ENCODE measurements at places on chromosomes 5 and 9.

GRCh38 chr5:95403996-95404395, 12.8 kb downstream of the FAM81B start:
- DNase-seq: no peak

DNA sequence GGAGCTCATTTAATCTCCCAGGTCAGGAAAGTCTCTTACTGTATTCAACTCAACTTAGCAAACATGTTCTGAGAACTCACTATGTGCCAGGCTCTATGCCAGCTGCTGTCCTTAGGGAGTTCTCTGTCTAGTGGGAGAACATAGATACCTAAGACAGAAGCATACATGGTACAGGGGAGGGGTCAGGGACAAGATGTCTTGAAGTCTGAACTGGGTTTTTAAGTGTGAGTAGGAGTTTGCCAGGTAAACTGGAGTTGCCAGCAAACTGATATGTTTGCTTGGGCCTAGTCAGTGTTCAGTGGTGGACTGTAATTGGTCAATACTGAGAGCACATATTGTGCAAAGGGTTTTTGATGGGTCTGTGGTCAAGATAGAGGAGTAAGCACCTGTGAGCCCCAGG, 18.3 kb upstream of the GLE1 start:
- DNase-seq: no peak

- no peak for DNase-seq
Observed at GRCh38 chr5:17817990-17818389, 183.7 kb downstream of the TAF11L14 start.

- no peak for DNase-seq
Observed at GRCh38 chr5:39755986-39756385, 331.2 kb upstream of the DAB2 start.

- DNase-seq: no peak
Observed at GRCh38 chr9:127858041-127858512, 3.6 kb upstream of the ENG start.

DNA sequence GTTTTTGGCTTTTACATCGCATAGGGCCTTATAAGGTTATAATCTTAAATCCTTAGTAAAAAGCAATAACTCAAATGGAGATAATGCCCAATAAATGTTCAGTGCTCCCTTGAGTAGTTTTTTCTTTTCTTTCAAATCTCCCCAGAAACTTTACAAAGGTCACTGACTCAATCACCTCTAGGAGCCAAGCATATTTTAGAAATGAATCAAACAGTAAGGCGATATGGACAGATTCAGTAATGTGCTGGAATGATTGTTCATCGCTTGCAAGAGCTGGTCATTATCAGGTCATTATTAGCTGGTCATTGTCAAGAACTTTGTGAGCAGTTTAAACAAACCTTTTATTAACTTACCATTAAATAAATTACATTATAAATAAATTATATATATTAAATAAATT, 130.4 kb upstream of the SLIT3 start:
- DNase-seq: no peak

- no peak for DNase-seq
Observed at GRCh38 chr9:76943054-76943453, 37.1 kb upstream of the PRUNE2 start.

- DNase-seq: no peak
Observed at GRCh38 chr5:135750506-135750905, 84.0 kb upstream of the SLC25A48 start.

DNA sequence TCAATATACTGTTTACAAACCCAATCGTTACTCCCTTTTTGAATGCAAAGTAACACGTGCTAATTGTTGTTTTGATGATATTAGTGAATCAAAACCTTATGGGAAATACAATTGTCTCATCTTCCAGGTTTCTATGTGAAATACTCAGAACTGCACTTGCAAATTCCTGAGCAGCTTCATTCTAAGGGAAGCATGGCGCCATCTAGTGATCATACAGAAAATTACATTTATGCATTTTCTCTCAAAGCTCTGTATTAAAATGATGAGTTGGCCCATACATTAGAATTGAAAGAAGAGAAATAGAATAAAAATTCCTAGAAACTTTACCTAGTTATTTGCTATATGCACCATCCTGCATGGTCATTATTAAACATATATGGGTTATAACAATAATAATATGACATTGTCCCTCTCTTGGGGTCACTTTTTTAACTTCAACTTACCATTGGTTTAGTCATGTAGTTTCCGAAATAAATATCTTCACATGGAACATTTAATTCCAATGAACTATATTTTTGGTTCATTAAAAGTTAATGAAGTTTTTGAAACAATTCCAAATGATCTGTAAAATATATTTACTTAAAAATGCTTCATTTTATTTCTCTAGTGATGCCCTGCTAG, 220.0 kb downstream of the PDE4D start:
- DNase-seq: no peak

DNA sequence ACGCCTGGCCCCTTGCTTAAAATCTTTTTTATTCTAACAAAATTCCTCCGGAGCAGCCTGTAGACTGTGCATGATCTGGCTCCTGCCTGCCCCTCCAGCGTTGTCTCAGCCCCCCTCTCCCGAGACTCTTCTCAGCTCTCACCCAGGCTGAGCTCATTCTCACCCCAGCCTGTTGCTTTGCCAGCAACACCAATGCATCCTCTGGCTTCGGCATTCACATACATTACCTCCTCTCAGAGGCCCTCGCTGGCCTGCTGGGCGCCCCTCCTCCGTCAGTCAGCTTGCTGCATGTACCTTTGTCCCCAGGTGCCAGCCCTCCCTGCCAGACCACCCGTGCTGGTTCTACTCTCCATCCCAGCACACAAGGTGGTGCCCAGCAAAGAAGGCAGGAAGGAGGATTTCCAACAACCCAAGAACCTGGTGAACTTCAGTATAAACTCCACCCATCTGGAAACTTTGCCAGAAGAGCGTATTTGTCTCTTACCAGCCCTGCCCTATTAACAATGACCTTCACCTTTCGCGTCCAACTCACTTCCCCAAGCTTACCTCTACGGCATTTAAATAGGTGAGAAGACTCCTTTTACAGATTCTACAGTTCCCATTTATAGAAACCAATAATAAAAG, 35.0 kb downstream of the MYO10 start:
- no peak for DNase-seq

- no peak for DNase-seq
Observed at GRCh38 chr9:85981369-85981768, 40.4 kb downstream of the NAA35 start.

DNA sequence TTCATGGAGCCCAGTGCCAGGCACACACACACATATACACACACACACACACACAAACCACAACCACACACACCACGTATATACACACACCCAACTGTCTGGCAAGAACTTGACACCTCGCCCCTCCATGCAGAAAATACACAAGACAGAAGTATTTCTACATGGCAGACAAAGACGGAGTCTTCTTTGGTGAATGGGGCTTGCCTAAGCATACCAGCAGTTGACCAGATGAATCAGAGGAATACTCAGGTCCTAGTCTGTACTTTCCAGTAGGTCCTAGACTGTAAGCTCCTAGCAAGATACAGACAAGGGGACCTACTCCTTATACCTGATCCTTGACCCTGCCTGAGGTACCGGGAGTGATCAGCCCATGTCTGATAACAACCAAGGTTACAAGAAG, 60.1 kb downstream of the SIL1 start:
- DNase-seq: no peak

DNA sequence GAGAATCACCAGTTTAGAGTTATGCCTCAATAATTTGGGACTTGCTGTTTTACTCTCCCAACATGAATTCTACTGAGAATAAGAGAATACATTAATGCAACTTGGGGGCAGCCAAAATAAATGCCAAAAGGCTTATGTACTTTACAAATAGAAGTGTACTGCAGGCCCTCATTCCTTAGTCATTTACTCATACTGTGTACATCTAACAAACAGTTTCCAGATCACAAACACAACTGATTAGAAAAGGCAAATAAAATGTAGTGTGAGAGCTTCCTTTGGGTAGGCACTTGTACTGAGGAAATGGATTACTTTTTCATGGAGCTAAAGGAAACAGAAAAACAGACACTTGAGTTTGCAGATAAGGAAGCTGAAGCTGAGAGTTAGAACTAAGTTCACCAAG, 12.6 kb downstream of the ANKDD1B start:
- DNase-seq: no peak

DNA sequence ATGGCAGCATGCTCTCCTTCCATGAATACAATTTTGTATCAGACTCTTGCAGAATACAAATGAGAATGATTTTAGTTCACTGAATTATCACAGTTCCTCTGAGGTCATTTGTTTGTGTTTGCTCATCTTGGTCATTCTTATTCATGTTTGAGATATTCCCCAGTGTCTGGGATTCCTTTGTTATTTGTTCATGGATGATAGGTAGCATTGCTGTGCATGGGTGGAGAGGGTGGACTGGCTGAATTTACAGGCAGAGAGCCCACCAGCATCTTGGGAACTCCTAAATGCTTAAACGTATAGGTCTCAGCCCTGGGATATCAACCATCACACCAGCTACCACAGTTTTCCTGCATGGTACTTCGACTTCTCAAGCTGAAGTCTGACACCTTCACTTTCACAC, 459.8 kb downstream of the CCDC171 start:
- DNase-seq: no peak

GRCh38 chr9:71608825-71609447, 159.4 kb downstream of the CEMIP2 start:
- DNase-seq: no peak

- DNase-seq: no peak
Observed at GRCh38 chr5:61023131-61023530, 78.1 kb downstream of the NDUFAF2 start.

DNA sequence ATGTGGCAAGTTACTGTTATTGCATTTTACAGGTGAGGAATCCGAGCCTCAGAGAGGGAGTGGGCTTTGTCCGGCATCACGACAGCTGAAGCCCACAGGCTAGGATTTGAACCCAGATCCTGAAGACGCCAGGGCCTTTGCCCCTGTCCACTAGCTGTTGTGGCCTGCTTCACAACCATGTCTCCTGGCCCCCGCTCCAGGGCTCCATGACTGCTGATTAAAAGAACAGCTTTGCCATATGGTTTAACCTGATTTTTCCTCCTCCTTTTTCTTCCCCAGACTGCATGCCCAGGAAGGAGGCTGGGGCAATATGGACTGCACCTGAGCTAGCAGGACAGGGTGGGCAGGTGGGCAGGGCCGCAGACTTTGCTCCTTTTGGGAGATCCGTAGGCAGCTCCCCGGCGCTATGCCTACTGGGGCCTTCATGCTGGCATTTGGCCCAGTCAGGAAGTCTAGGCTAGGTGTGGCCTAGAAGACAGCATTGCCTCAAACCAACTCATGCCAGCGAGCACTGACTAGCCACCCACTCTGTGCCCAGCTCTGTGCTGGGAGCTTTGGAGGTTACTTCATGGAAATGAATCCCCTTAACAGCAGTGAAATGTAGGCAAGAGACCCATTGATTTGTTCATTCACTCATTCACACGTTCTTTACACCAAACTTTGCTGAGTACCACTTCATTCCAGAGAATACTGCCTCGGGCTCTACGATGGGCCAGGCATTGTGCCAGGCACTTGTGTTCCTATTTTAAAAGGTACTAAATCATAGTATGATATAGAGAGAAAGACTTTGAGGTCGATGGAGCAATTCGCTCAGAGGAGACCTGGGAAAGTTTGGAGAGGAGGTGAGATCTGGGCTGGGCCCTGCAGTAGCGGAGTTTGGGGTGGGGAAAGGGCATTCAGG, 94.3 kb upstream of the CPEB4 start:
- DNase-seq: no peak

DNA sequence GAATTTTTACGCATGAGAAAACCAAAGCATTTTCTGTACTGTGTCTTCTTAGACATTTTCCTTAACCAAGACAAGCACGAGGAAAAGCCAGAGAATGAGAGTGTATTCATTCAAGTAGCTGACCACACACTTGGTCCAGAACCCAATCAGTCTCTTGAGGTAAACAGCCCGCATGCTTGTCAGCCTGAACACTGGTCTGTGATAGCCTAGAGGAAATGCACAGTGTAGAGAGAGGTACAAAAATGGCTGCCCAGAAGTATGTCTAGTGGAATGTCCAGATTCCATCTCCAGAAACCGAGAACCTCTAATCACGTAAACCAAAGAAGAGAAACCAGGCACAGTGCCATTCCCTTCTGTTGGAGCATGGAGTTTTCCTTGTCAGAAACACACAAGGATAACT, 80.0 kb upstream of the SNX2 start:
- no peak for DNase-seq

GRCh38 chr5:68460147-68460798, 244.7 kb downstream of the PIK3R1 start:
- DNase-seq: peak; percentile 40

GRCh38 chr9:98732091-98732490, 23.4 kb upstream of the GABBR2 start:
- no peak for DNase-seq

GRCh38 chr5:1295650-1296037, 776 bp upstream of the TERT start:
- DNase-seq: no peak

- no peak for DNase-seq
Observed at GRCh38 chr9:26975728-26976707, 19.8 kb downstream of the IFT74 start.
